Stimulated activated CD8-positive, alpha-beta memory T cell treated with anti-CD3 and anti-CD28 coated beads, Interleukin-4, amount 100 ng/mL, for 1 hour (primary cell): ENCODE measurements at places on chromosomes 6 and 20.

DNA sequence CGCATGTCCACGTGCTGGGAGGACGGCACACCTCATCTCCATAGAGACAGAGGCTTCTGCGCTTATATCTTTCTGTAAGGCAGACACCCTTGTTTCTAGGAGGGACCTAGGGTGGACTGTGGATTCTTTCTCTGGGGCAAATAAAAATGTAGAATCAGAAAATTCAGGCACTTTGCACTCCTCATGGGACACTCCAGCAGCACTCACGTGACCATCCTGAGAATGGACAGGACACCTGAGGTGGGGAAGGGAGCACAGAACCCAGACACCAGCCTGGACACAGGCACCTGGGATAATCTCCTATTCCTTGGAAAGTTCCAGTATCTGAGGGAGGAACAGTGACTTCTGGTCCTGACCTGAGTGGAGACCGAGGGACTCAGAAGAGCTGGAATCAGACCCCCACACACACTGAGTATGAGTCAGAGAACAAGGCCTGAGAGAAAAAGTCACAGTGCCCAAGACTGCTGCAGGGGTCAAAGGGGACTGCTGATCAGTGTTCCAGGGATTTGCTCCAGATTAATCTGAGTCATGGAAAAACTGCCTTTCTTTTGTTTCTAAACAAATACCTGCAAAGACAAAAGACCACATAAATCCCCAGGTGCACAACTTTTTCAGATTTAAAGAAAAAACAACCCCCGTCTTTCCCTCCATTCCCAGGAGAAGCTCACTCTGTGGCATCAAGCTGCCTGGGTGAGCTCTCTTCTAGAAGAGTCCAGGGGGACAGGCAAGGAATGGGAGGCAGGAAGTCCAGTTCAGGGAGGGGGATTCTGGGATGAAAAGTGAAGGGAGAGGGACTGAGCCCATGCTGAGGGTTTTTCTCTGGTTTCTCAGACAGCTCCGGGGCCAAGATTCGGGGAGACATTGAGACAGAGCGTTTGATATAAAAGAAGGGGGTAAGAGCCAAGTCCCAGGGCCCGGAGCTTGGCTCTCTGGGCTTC is 35.6 kb upstream of the MICB start:
- DNase-seq = no peak

GRCh38 chr6:83368577-83368976 is 62.3 kb downstream of the ME1 start:
- no peak for DNase-seq

DNA sequence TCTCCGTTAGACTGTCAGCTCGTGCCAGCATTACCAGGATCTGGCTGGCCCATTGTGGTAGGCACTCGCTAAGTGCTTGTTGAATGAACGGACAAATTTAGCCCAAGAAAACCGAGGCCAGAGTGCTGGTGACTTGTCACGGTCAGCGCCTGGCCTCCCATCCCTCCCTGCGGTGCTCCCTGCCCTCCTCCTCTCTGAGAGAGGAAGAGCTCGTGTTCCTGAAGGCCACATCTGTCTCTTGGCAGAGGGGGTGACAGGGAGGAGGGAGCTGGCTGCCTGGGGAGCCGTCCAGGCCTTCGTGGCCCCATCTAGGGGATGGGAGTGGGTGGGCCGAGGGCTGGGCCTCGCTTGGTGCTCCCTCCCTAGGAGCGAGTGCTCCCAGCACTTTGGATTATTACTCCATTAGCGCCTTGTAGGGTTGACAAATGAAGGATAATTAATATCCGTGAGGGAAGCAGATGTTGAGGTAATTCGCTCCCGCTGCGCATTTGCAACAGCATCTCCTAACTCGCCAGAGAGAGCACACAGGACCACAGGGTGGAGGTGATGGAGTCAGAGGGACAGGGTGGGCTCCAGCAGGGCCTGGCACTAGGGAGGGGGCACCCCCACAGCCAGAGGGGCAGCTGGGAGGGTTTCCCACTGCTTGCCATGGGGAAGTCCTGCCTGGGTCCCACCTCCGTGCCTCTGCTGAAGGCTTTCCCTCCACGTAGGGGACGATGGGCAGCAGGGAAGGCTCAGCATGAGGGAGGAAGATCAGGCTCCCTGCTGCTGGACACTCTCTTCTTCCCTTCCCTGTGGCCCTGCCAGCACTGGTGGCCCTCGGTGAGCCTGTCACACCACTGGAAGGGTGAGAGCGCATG is 37.0 kb downstream of the VSTM2L start:
- DNase-seq = no peak

- DNase-seq = no peak
Observed at GRCh38 chr6:43912598-43913371, 142.8 kb downstream of the VEGFA start.

GRCh38 chr6:161137320-161137719 is 136.5 kb downstream of the AGPAT4 start:
- DNase-seq = no peak

DNA sequence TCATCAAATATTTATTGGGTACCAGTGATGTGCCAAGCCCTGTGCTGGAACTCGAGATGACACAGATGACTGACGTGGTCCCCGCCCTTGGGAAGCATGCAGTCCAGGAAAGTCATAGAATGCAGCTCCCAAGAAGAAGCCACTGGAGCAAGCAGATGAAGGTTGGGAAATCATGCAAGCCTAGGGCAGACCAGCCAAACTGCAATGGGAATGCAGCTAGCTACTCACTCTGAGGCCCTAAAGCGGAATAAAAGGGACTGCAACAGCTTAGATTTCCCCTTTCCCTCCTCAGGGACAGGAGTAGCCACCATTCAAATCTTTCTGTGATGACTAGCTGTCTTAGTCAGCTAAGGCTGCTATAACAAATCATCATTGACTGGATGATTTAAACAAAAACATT is 152.2 kb downstream of the MAFB start:
- DNase-seq = no peak

DNA sequence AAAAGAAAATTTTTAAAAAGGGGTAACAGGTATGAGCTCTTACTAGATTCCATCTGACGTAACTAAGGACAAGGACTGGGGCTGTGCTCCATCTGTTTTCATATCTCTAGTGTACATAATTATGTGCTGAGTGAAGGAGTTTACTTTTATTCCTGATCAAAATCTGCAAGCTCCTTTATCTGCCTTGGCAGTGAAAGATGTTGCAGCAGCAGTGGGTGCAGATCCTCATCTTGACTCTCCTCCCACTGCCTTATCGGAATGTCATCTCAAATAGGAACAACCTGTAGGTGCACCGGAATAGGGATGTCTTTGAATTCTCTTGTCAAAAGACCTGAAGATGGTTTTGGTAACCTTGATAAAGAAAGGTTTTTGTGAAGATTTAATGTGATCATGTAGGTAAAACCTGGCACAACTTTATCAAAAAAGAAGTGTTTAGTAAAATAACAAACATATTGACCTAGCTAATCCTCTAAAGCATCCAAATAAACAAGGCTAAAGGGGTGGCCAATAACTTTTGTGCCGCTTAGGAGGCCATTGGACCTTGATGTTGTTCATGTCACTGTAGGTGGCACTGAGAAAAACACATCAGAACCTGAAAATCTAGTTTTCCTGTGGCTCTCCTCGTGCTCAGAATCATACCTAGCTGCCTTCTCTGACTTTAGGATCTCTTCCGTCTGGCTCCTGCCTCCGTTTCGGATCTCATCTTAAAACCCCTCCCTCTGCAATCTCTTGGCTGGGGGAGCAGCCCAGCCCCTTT is 19.0 kb upstream of the SLC16A10 start:
- no peak for DNase-seq

DNA sequence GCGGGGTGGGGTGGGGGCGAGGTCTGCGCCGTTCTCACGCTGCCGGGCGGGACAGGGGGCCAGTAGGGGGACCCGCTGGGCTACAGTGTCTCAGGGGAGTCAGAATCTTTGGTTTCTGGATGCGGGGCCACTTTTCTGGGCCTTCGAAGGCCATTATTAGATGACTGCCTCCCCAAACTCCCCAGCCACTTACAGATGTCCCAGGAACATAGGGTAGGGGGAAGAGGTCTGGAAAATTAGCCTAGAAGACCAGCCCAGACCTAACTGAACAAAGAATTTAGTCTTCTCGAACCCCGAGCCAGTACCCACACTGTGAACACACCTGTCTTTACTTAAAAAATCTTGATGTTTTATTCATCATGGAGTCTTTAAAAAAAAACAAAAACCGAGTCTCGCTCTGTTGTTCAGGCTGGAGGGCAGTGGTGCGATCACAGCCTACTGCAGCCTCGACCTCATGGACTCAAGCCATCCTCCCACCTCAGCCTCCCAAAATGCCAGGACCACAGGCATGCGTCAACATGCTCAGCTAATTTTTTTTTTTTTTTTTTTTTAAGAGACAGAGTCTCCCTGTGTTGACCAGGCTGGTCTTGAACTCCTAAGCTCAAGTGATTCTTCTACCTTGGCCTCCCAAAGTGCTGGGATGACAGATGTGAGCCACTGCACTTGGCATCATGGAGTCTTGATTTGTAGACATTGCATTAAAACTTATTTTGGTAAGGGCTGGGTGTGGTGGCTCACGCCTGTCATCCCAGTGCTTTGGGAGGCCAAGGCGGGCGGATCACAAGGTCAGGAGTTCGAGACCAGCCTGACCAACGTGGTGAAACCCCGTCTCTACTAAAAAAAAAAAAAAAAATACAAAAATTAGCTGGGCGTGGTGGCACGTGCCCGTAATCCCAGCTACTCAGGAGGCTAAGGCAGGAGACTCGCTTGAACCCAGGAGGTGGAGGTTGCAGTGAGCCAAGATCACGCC is 3.3 kb upstream of the SLC29A1 start:
- no peak for DNase-seq

DNA sequence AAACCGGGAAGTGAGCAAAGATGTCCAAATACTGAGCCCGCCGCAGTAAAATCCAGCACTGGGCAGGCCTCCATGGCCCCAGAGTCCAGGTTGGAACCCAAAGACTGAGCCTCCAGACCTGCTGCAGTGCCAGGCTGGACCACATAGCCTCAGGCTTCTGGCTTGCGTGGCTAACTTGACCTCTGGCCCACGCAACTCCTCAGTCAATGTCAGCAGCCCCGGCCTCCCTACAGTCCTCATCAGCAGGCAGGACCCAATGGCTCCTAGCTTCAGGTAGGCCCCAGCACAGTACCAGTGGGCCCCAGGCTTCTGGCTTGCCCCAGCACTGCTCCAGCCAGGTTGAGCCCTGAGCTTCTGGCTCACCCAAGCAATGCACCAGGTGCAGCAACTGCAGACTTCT is 245.1 kb upstream of the AFDN start:
- no peak for DNase-seq

GRCh38 chr6:47681201-47681990 is 17.0 kb upstream of the ADGRF4 start:
- DNase-seq = no peak

- DNase-seq = no peak
Observed at GRCh38 chr6:113182370-113183141, 674.6 kb upstream of the MARCKS start.

GRCh38 chr20:48284837-48285236 is 499.6 kb upstream of the SULF2 start:
- no peak for DNase-seq

- DNase-seq = no peak
Observed at GRCh38 chr20:8213831-8214587, 81.9 kb downstream of the PLCB1 start.
